ENCODE measurements at places on chromosomes 7 and 10.

- no peak for DNase-seq
Observed at GRCh38 chr7:613442-614140, 93.9 kb upstream of the PDGFA start.

DNA sequence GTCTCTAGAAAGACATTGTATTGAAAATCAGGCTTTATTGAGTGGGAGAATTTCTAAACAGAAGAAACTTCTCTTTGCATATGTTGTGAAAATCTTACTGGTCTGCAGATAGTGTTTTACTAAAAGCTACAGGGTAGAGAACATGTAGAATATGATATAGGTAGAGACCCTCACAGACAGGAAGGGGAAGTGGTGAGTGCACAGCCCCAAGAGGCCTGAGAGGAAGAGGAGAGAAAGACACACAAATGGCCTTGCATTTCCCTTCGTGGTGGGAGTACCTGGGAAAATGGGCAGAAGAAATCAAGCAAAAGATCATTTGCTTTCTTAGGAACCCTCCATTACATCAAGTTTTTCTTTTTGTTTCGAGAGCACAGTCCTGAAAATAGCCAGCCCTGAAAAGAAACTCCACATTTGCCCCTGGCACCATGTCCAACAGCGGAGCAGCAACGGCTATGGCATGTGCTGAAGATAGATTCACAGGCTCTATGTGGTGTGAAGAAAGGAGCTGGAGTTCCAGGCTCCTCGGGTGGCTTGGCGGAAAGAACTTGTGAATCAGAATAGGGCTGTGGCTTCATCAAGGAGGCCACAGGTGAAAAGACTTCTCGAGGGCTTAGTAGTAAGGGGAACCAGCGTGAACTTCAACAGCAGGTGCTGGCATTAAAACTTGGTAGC lies 143.5 kb downstream of the CALCR start:
- no peak for DNase-seq

- no peak for DNase-seq
Observed at GRCh38 chr10:72234560-72235095, 18.6 kb upstream of the ASCC1 start.

DNA sequence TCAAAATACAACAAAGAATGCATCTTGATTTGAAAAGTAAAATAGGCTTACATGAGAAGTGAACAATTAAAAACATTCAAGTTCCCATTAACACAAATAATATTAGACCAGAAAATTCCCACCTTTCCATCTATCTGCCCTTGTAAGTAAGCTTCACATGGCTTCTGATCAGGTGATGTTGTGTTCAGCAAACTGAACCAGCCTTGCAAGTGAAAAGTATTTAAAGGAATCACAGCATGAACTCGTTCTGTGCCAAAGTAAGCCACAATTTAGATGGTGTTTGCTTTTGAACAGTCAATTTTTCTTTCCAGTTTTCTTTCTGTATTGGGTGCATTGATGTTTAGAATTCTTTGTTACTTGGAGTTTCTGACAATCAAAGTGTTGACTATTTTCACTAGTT lies 347.9 kb downstream of the TNS3 start:
- DNase-seq, result no peak

GRCh38 chr10:31808258-31809218 lies 120.1 kb downstream of the ARHGAP12 start:
- peak; percentile 3 for DNase-seq

Data from NCI-H146 (cell line).